ENCODE measurements at places on chromosomes 2 and 18. TPM values are rescaled to one million over a fixed set of nuclear protein-coding genes. Genes with fewer than 3 reads are reported as not detected.
A peak's percentile ranks its signal among the peaks of the same experiment; 100 is the strongest.

Gene HRH4
- polyA plus RNA-seq: not detected

DNA sequence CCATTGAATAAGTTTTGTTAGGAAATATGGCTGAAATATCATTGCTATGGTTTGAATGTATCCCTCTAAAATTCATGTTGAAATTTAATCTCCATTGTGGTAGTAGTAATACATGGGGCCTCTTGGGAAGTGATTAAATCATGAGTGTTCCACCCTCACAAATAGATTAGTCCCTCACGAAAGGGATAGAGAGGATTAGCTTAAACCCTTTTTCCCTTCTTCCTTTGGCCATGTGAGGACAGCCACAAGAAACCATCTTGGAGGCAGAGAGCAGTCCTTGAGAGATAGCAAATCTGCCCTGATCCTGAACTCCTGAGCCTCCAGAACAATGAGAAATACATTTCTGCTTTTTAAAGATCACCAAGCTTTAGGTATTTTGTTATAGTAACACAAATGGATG, 274.2 kb downstream of the CDH19 start:
- DNase-seq: no peak

GRCh38 chr2:45891719-45892424, 240.4 kb downstream of the PRKCE start:
- peak; percentile 48 for DNase-seq

- no peak for DNase-seq
Observed at GRCh38 chr2:268323-268722, 3.6 kb downstream of the ACP1 start.

GRCh38 chr2:29157131-29157530, 41.9 kb downstream of the CLIP4 start:
- no peak for DNase-seq

DNA sequence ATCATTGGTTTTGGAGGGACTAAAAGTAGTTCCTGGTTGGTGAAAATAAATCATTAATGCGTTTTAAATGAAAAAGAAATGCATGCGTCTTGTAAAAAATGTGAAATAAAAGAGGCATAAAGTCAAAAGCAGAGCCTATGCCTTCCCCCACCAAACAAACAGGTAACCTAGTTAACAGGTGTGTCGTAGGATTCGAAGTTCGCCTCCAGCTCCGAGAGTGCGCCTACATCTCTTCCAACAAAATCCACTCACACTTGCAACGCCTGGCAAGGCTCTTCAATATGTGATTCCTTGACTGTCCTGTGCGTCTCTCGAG, 677 bp upstream of the SMAD4 start:
- DNase-seq: no peak

DNA sequence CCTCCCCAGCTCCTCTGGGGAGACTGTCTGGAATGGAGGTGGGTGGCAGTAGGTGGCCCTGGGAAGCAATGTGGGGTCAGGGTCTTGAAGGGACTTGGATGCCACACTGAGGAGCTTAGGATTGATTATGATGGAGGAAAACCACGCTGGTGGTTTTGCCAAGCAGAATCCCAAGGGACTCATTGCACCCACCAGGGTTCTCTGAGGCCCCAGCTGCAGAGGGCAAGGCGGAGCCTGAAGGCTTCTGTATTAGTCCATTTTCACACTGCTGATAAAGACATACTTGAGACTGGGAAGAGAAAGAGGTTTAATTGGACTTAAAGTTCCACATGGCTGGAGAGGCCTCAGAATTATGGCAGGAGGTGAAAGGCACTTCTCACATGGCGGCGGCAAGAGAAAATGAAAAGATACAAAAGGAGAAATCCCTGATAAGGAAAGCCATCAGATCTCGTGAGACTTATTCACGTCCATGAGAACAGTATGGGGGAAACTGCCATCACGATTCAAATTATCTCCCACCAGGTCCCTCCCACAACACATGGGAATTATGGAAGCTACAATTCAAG, 87.2 kb upstream of the YWHAQ start:
- no peak for DNase-seq

- DNase-seq: no peak
Observed at GRCh38 chr2:119674711-119675500, 4.1 kb upstream of the TMEM177 start.

- no peak for DNase-seq
Observed at GRCh38 chr18:77134611-77135010, 2.0 kb upstream of the MBP start.

Measured in stomach (tissue), 19 donors.